ENCODE measurements at places on chromosomes 16 and 17. TPM values are rescaled to one million over a fixed set of nuclear protein-coding genes. Genes with fewer than 3 reads are reported as not detected.

GRCh38 chr16:73549984-73550631, 502.2 kb upstream of the ZFHX3 start:
- DNase-seq, result no peak
- H3K27me3 ChIP-seq, result peaks cover 47% of the 10 kb centered on the region
- H3K4me3 ChIP-seq, result no peak overlapping the region

DNA sequence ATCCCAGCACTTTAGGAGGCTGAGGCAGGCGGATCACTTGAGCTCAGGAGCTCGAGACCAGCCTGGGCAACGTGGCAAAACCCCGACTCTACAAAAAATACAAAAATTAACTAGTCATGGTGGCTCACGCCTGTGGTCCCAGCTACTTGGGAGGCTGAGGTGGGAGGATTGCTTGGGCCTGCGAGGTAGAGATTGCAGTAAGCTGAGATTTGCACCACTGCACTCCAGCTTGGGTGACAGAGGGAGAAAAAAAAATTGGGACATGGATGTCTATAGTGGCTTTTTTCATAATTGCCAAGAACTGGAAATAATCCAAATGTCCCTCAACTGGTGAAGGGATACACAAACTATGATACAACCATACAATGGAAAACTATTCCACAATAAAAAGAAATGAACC, 28.6 kb downstream of the OSBPL7 start:
- peaks cover 50% of the 10 kb centered on the region for H3K27me3 ChIP-seq
- no peak overlapping the region for H3K4me3 ChIP-seq
- H3K36me3 ChIP-seq, result no peaks in the 10 kb centered on the region
- H3K27ac ChIP-seq, result no peak overlapping the region

- no peaks in the 10 kb centered on the region for H3K36me3 ChIP-seq
- no peaks in the 10 kb centered on the region for H3K27me3 ChIP-seq
- H3K27ac ChIP-seq, result no peak overlapping the region
- no peak for DNase-seq
- H3K4me3 ChIP-seq, result no peak overlapping the region
- H3K4me1 ChIP-seq, result no peaks in the 10 kb centered on the region
These were observed 533.4 kb downstream of the KCNJ2 start for GRCh38 chr17:70702683-70703255.

DNA sequence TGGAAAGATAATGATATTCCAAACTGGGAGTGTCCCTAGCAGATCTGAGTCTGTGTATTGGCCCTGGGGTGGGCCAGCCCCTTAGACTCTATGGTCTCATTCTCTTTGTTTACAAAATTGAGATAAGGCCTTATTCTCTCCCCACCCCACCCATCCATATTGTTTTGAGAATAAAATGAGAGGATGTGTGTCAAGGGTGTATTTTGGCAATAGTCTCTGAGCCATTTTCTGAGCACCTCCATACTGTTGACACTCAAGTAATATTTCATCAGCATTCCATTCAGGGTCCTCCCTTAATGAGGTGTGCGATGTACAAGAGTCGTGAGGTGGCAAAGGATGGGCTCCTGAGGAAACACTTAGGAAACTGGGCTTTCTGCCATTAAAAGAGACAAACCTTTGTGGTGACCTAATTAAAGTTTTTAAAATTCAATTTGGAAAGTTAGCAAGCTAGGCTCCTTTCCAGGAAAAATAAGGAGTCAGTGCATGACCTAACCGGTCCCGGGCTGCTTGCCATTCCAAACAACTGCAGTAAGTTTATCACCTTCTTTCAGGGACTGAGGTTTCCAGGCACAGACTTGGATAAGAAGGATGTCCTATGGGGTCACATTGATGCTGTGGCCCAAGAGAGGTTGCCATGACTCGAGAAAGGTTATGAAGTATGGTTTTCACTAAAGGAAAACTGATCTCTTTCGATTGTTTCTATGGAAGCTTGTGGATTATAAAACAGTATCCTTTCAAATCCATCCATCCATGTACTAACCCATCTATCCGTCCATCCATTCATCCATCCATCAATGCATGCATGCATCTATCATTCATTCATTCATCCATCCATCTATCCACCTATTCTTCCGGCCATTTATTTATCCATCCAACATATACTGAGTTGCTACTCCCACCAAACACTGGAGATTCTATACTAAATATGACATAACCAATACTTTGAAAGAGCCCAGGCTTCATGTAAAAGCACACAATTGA, 443.3 kb downstream of the UTP18 start:
- DNase-seq, result no peak
- no peaks in the 10 kb centered on the region for H3K36me3 ChIP-seq
- H3K4me1 ChIP-seq, result no peaks in the 10 kb centered on the region
- no peaks in the 10 kb centered on the region for H3K27me3 ChIP-seq
- no peak overlapping the region for H3K27ac ChIP-seq
- H3K4me3 ChIP-seq, result no peak overlapping the region

GRCh38 chr17:21392266-21392665, 16.1 kb downstream of the KCNJ12 start:
- no peak overlapping the region for H3K27ac ChIP-seq
- no peak overlapping the region for H3K4me3 ChIP-seq
- peaks cover 4% of the 10 kb centered on the region for H3K27me3 ChIP-seq
- no peaks in the 10 kb centered on the region for H3K4me1 ChIP-seq
- DNase-seq, result no peak

The CBFA2T3 gene
- total RNA-seq, result not detected

The LRRC59 gene
- 222 TPM for total RNA-seq
